Stimulated activated CD8-positive, alpha-beta memory T cell treated with anti-CD3 and anti-CD28 coated beads, Interleukin-2, amount 100 ng/mL, for 48 hours (primary cell): ENCODE measurements at places on chromosomes 4 and X.

DNA sequence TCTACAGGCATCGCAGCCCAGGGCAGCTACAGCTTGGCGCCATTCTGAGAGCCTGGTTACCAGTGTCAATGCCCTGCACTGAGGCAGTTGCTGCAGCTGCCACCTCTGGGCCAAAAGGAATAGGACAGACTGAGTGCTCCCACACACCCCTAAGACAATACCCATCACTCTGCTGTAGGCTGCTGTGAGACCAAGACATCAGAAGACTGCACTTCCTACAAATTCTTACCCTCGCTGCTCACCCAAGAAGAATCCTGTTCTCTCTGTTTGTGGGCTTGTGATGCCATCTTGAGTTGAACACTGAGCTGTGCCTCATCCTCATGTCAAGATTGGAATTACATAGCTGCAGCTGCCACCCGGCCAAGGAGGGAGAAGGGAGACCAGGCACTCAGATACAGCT is 1847.0 kb upstream of the PCDH10 start:
- no peak for DNase-seq

DNA sequence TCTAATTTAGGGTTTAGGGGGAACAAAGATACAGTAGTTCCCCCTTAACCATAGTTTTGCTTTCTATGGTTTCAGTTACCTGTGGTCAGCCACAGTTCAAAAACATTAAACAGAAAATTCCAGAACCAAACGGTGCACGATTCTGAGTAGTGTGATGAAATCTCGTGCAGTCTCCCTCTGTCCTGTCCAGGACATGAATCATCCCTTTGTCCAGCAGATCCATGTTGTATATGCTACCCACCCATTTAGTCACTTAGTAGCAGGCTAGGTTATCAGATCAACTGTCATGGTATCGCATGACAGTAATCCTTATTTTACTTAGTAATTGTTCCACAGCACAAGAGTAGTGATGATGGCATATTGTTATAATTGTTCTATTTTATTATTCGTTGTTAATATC is 556.1 kb downstream of the IL1RAPL1 start:
- no peak for DNase-seq

GRCh38 chr4:1008840-1009541 is 2.4 kb upstream of the FGFRL1 start:
- DNase-seq, result no peak

DNA sequence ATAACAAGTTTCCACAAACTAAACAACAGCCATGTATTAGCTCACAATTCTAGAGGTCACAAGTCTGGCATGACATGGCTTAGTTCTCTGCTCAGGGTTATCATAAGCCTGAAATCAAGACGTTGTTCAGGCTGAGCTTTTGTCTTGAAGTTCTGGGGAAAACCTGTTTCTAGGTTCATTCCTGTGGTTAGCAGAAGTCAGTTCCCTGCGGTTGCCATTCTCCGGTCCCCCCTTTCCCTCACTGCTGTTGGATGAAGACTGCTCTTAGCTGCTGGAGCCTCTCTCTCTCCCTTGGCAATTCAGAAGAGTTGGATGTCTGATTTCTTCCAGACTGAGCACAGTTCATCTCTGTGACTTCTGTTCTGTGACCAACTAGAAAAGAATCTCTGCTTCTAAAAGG is 962.6 kb downstream of the PCDH7 start:
- DNase-seq, result no peak

DNA sequence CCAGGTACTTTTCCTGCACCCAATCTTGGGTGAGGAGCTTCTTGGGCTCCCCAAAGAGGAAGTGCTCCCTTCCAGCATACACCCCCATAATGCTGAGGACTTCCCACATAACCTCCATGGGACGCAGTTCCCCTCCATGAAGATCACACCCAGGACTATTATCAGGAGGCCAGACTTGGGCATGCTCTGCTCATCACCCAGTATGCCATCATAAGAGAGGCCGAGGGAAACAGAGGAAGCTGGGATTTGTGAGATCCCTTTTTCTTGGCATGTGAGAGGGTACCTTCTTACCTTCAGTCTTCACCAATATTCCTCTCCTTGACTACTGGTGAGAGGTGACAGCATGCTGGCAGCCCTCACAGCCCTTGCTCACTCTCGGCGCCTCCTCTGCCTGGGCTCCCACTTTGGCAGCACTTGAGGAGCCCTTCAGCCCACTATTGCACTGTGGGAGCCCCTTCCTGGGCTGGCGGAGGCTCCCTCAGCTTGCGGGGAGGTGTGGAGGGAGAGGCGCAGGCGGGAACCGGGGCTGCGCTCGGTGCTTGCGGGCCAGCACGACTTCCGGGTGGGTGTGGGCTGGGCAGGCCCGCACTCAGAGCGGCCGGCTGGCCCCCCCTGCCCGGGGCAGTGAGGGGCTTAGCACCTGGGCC is 15.7 kb upstream of the HSFX1 start:
- no peak for DNase-seq

GRCh38 chr4:145635630-145636029 is 16.4 kb downstream of the MMAA start:
- no peak for DNase-seq

- DNase-seq, result no peak
These were observed 158.7 kb downstream of the ZNF674 start for GRCh38 chrX:46386511-46386910.

GRCh38 chrX:47745416-47745815 is 86.4 kb upstream of the UXT start:
- DNase-seq, result no peak

- no peak for DNase-seq
These were observed 83.8 kb upstream of the UCP1 start for GRCh38 chr4:140652601-140653000.

- DNase-seq, result no peak
These were observed 159.9 kb downstream of the AASDH start for GRCh38 chr4:56227301-56227835.

- DNase-seq, result no peak
These were observed 430.9 kb downstream of the C4orf33 start for GRCh38 chr4:129526812-129527211.

- DNase-seq, result no peak
These were observed 178.3 kb upstream of the SLC7A11 start for GRCh38 chr4:138420471-138420870.

GRCh38 chrX:40449956-40450706 is 130.6 kb upstream of the ATP6AP2 start:
- no peak for DNase-seq

- DNase-seq, result no peak
These were observed 28.0 kb downstream of the FAM53A start for GRCh38 chr4:1656132-1656531.

DNA sequence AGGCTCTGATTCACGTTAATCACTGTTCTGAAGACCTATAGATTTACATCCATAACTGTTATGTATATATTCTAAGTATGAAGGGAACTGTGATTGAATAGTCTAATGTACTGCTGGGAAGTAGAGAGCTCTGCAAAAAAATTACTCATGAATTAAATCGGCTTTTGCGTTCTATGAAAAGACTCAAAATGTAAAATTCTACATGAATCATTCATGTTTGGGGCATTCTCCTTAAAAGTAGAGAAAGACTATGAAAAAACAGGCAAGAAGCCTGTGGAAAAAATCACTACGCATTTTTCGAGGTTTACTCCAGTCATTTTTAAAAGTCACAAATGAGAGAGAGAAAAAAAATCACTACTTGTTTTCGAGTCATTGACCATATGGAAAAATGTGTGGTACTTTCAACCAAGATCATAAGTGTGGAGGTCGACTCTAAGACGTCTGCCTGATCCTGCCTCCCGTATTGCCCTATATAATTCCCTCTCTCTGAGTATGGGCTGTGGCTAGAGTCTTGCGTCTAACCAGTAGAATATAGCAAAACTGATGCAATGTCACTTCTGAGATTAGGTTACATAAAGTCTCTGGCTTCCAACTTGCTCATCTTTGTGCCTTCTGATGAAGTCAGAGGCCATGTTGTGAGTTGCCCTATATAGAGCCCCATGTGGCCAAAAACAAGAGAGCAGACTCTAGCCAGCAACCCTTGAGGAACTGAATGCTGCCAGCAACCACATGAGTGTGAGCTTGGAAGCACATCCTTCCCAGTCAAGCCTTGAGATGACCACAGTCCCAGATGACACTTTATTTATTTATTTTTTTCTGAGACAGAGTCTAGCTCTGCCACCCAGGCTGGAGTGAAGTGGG is 32.1 kb upstream of the VEGFD start:
- no peak for DNase-seq

DNA sequence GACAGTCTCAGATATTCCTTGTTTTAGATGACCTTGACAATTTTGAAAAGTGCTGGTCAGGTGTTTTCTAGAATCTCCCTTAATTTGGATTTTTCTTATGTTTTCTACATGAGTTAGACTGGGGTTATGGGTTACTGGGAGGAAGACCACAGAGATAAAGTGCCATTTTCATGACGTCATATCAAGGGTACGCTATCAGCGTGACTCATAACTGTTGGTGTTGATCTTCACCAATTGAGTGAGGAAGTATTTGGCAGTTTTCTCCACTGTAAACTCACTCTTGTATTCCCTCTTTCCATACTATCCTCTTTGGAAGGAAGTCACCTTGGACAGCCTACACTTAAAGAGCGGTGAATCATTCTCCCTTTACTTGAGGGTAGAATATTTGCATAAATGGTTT is 56.9 kb downstream of the MAGEC1 start:
- DNase-seq, result no peak

DNA sequence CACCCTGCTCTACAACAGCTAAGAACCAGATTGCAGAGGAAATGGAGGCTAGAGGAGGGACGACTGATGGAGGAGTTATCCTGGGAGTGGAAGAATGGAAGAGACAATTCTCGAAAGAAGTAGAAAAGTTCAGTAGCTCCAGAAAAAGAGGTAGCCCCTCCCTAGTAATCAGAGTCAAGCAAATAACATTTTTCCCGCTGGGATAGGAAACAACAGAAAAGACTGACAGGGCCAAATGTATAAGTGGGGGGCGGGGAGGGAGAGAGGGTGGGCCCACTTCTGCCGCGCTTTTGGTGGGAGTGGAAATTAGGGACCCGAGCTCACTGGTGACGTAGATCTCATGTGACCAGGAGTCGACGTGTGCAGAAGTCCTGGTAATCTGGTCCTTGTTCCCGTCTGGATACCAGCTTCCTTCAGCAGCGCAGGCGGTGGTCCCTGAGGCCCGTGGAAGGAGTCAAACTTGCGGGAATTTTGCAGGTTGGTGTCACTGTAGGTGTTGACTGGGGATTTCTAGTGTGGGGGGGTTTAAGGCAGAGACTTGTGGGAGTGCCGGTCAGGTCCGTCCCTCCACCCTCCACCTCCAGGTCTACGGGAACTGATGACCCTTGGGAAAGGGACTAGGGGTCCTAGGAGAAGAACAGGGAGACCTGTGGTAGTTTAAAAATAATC is at the start of gene TCEAL9:
TCEAL9 (plus strand) TSS at position 377 of the 669 bp plus-strand sequence. CDS start 1,179 bp downstream, outside the sequence.
- no peak for DNase-seq

DNA sequence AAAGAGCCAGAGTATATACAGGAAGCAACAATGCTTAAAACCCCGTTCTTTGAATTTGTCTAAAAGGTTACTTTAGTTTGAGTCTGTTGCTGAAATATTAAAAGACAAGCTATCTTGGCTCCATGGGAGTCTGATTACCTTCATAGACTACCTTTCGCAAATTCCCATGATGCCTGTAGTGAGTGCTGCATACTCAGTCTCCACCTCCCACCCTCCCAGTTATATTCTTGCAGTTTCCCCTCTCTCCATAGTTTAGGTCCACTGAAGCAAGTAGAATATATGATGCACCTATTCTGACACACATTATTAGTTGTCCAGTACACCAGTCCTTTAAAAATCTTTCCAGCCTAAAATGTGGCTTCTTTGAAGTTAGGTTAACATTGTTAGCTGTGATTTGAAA is 2.4 kb downstream of the CNKSR2 start:
- no peak for DNase-seq

GRCh38 chr4:145635117-145635516 is 15.9 kb downstream of the MMAA start:
- DNase-seq, result no peak

DNA sequence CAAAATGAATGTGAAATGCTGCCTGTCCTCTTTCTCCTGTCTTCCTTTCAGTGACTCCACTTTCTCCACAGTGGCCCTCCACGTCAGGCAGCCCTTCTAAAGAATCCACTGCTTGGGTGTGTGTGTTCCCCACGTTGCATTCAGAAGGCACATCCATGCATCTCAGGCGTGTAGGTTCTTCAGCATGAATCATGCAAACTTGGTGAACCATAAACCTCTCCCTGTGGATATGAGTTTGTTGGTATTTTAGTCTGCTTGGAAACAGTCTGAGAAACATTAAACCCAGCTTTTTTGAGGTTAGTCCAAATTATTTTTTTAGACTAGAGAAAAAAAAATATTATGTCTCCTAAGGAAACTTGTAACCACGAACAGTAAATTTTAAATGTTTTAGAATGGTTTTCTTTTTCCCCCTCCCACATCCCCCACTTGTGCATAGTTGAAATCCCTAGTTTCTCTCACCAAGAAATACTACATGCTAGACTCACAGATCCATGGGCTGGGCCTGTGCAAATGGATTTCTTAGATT is 251.6 kb downstream of the CBR4 start:
- DNase-seq, result no peak

- DNase-seq, result no peak
These were observed 151.8 kb downstream of the POU4F2 start for GRCh38 chr4:146790515-146790914.

DNA sequence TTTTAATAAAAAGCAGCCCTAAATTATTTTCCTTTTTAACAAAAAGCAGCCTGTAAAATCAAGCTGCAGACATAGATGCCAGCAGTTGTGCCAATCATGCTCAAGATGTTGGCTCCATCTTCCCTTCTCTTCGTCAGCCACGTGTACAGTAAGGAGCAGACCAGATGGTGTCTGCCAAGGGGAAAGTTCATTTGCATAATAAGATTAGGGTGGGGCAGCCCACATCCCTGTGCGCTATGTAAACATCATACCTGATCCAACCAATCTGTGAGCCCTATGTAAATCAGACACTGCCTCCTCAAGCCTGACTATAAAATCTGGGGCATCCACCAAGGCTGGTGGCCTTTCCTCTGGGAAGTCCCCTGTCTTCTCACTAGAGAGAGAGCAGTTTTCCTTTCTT is 23.1 kb upstream of the C1GALT1C1 start:
- DNase-seq, result no peak

DNA sequence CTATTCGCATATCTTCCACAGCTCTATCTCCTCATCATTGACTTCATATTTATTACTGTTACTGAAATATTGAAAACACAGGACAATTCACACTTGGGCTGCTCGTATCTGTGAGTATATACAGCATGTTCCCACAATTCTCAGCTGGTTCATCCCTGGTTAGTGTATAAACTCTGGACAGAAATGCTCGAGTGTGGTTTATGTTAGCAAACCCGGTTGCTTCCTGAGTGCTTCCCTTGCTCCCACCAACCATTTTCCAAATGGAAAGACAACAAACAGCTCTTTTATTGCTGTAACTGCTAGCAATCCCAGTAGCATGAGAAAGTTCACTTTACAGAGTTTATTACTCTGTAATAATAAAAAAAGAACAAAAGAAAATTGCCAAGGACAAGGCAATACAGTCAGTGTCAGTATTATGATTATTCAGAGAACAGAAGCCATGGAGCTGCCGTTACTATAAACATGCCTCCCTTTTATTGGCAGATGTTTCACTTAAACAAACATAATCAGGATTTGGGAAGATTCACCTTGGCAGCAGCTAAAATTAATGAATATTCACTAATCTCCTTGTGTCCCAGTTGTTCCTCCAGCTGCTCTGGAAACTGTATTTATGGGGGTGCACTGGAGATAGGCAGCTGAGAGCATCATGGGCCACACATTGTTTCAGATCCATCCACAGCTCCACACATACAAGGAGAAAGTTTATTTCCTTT is 134.1 kb upstream of the GUCY1A1 start:
- no peak for DNase-seq

- DNase-seq, result no peak
These were observed 26.5 kb upstream of the RBMX start for GRCh38 chrX:136906921-136907510.

- DNase-seq, result no peak
These were observed 253.1 kb upstream of the GPC4 start for GRCh38 chrX:133668225-133668931.

- no peak for DNase-seq
These were observed 152.2 kb downstream of the STK32B start for GRCh38 chr4:5203309-5203992.
